ENCODE measurements at places on chromosomes 4 and X. TPM values are rescaled to one million over a fixed set of nuclear protein-coding genes. Genes with fewer than 3 reads are reported as not detected.
A peak's percentile ranks its signal among the peaks of the same experiment; 100 is the strongest.

GRCh38 chr4:99149426-99150019 lies 5.4 kb upstream of the ADH4 start:
- no peaks in the 10 kb centered on the region for H3K27me3 ChIP-seq
- no peak overlapping the region for H3K27ac ChIP-seq
- H3K4me1 ChIP-seq = no peaks in the 10 kb centered on the region
- DNase-seq = no peak
- H3K4me3 ChIP-seq = no peak overlapping the region

- DNase-seq = no peak
- no peaks in the 10 kb centered on the region for H3K4me1 ChIP-seq
- no peak overlapping the region for H3K4me3 ChIP-seq
- no peaks in the 10 kb centered on the region for H3K27me3 ChIP-seq
- H3K36me3 ChIP-seq = no peaks in the 10 kb centered on the region
These were observed 87.4 kb upstream of the SLC7A11 start for GRCh38 chr4:138329506-138330070.

DNA sequence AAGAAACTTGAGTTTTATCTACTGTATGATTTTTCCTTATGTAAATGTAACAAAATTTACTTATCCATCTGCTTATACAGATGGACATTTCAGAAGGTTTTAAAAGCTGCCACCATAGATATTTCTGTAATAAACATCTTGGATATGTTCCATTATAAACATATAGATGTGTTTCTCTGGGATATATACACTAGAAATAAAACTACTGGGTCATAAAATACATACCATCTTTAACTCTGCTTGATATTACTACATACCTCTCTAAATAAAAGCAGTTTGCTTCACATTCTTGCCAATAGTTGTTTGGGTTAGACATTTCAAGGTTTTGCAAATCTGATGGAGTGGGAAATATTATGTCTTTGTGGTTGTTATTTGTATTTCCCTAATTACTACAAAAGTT lies 220.6 kb downstream of the FBXO8 start:
- no peaks in the 10 kb centered on the region for H3K36me3 ChIP-seq
- H3K27ac ChIP-seq = no peak overlapping the region
- no peak for DNase-seq
- H3K4me1 ChIP-seq = no peaks in the 10 kb centered on the region
- no peak overlapping the region for H3K4me3 ChIP-seq

DNA sequence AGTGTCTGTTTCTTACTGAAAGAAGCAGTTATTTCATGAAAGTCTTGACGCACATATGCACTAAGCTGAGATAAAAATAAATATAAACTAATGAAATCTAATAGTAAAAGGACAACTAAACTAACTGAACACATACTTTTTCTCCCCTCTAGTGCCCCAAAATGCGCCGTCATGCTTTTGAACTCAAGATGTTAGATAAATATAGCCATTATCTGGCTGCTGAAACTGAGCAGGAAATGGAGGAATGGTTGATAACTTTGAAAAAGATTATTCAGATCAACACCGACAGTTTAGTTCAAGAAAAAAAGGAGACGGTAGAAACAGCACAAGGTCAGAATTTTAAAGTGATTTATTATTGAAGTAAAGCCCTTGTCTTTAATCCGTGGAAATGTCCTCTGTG lies 70.2 kb downstream of the DOCK11 start:
- H3K36me3 ChIP-seq = peaks cover 17% of the 10 kb centered on the region
- DNase-seq = no peak
- peak overlapping the region; percentile 56 for H3K27ac ChIP-seq
- H3K27me3 ChIP-seq = no peaks in the 10 kb centered on the region
- H3K4me3 ChIP-seq = 0 out of 2 replicates have a peak overlapping the region, but pooled peaks have one; percentile 1

DNA sequence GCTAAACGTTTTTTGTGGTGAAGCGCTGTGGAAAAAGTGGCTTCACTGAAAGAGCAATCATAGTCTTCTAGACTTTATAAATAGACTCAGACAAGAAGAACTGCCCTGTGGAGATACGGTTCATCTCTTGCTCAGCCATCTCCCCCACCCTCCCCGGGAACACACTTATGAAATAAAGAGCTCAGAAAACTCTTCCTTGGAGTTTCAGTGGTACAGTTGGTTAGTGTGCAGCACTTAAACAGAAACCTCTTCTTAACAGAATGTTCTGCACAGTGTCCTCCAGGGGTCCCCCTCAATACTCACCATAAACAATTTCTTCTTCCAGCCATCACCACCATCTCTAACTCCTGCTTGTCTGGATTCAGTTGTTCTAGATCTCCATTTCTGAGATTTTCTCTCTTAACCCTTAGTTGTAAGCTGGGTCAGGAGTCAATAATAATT lies 313.0 kb downstream of the ARHGAP10 start:
- peaks cover 2% of the 10 kb centered on the region for H3K27me3 ChIP-seq
- H3K4me3 ChIP-seq = no peak overlapping the region
- H3K27ac ChIP-seq = no peak overlapping the region
- no peaks in the 10 kb centered on the region for H3K4me1 ChIP-seq

DNA sequence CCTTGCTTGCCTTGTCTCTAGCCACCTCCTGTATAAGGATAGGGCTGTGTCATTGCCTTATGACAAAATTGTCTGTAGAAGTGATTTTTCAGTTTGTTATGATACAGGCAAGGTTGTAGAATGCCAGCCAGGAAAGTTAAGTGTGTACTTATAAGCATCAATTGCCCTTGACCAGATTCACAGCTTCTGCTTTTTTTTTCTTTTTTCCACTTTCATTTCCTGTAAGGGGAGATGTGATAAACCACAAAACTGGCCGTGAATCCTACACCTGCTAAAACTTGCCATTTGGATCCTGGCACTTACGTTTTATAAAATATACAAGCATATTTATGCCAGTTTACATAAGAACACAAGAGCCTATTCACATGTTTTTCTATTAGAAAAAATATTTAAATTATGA lies 35.0 kb upstream of the BMPR1B start:
- H3K4me3 ChIP-seq = no peak overlapping the region
- H3K4me1 ChIP-seq = peaks cover 2% of the 10 kb centered on the region
- H3K27me3 ChIP-seq = peaks cover 1% of the 10 kb centered on the region
- no peak for DNase-seq

CRMP1 gene
- not detected for total RNA-seq

TET2 gene
- total RNA-seq = 7.8 TPM

PPP2R2C gene
- 0.06 TPM for total RNA-seq

RTL5 gene
- 1.8 TPM for total RNA-seq

NKX6-1 gene
- not detected for total RNA-seq
